G401 (cell line): ENCODE measurements at places on chromosomes 7 and 10.

DNA sequence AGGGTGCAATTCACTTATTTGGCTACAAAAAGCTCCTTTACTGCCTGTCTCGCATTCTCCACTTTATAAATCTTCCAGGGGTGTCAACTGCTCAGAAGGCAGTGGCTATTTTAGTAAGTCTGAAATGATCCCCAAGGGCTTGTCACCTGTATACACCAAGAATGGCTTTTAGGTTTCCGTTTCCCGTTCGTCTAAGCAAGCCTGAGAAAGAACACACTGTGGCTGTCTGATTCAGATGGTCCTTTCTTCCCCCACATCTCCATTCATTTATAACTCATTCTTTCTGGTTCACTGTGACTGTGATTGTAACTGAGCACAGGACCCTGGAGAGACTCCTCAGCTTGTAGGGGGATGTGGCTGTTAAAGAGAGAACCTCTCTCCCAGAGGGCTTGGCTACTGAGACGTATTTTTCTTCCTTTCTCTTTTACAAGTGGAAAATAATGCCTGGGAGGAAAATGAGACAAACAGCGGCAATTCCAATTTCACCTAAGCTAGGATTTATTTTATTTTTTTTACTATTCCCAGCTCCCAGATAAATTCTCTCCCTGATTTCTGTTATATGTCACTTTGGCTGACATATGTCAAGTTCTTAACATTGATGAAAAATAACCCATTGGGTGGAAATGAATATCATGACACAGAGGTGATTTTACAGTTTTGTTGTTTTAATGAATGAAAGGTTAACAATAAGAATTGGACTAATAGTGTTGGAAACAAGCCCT lies 129.3 kb downstream of the FAM107B start:
- no peak for DNase-seq

GRCh38 chr10:6382081-6382480 lies 179.3 kb downstream of the PFKFB3 start:
- no peak for DNase-seq

DNA sequence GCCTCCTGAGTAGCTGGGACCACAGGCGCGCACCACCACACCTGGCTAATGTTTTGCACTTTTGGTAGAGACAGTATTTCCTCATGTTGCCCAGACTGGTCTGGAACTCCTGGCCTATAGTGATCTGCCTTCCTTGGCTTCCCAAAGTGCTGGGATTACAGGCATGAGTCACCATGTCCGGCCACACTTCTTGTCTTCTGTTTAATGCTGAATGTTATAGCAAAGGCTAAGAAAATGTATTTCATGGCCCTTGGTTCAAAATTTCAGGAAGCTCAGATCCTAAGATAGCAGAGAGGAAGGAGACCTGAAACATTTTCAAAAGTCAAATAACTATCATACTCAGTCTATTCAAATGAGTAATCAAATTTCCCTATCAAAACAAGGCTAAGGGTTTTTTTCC lies 229.6 kb downstream of the BAMBI start:
- no peak for DNase-seq

GRCh38 chr10:86968271-86968993 lies at the start of gene ADIRF:
Gene ADIRF, plus strand, starts transcription at chr10:86968482. Its CDS starts 63 bp downstream, at chr10:86968545.
- DNase-seq = no peak

GRCh38 chr7:90271753-90272152 lies 26.8 kb downstream of the CFAP69 start:
- DNase-seq = no peak

- no peak for DNase-seq
These were observed 29.1 kb downstream of the FAS start for GRCh38 chr10:89019569-89020327.

GRCh38 chr7:121328508-121329190 lies at the start of gene WNT16:
Gene WNT16, plus strand, starts transcription at chr7:121329000. Its CDS starts 293 bp downstream, at chr7:121329293.
- no peak for DNase-seq

GRCh38 chr10:52348037-52348564 lies 34.0 kb downstream of the DKK1 start:
- no peak for DNase-seq

GRCh38 chr7:69775231-69775771 lies 177.0 kb downstream of the AUTS2 start:
- no peak for DNase-seq

- peak; percentile 59 for DNase-seq
These were observed 3.5 kb upstream of the CFAP58 start for GRCh38 chr10:104350127-104350635.

DNA sequence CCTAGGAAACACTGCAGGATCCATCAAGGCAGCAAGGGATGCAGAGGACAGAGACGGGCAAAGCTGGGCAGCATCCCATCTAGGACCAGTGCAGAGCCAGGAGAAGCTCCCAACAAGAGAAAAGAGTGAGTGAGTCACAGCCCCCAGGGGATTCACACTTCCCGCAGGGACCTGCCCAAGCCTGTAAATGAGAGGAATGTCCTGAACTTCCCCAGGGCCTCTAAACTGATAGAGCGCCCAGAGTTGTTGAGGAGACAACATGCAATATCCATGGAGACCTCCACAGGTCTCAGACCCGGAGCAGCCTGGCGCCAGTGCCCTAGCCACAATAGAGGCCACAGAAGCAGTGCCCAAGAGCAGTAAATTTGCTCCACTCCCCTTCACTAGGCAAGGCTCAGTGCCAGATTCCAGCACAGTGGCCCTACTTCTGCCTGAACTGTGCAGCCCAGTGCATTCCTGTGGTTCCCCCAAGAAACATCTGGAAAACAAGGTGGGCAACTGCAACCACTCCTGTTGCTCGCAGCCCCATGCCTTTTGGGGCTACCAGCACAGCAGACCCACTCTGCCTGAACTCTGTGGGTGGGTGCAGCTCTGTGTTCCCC lies 567.5 kb downstream of the POM121L12 start:
- DNase-seq = no peak

GRCh38 chr7:100061518-100062193 lies 12.1 kb downstream of the ZSCAN21 start:
- DNase-seq = no peak

GRCh38 chr7:87187120-87187519 lies 32.4 kb downstream of the TMEM243 start:
- DNase-seq = no peak

GRCh38 chr7:106041140-106041717 lies 70.9 kb downstream of the SYPL1 start:
- DNase-seq = peak; percentile 61

DNA sequence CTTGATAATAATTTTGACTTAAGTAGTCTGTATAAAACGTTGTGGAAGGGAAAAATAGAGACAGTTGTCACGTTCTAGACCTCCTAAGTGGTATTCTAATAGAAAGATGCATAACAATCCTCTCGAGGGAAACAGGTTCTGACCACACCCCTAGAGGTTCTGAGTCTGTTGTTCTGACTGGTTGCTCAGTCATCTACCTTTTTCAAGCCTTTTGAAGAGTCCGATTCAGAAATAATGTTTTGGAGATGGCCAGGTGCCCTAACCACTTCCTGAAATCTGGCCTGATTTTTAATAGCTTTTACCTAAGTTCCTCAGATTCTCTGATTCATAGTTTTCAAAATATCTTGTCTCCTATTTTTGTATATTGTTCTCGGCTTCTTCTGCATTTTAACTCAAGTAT lies 175.6 kb downstream of the HDAC9 start:
- DNase-seq = no peak

DNA sequence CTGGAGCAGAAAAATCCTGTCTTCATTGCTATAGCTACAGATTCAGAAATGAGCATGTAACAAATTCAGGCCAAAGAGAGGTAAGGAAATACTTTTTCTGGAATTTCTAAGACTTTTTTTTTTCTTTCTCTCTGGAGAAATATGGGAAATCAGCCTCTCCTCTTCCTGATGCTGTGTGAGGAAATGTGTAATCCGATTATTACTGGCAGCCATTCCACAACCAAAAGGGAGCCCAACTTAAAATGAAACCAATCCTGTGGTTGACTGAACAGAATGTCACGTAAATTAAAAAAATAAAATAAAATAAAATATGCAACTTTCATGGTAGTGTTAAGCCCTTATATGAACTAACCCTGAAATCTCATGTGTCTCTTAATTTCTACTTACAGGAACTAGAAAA lies 10.7 kb upstream of the POT1 start:
- DNase-seq = no peak

- DNase-seq = no peak
These were observed 655.1 kb downstream of the INHBA start for GRCh38 chr7:41047789-41048191.

- DNase-seq = no peak
These were observed 77.8 kb upstream of the LRRC17 start for GRCh38 chr7:102834999-102835398.

DNA sequence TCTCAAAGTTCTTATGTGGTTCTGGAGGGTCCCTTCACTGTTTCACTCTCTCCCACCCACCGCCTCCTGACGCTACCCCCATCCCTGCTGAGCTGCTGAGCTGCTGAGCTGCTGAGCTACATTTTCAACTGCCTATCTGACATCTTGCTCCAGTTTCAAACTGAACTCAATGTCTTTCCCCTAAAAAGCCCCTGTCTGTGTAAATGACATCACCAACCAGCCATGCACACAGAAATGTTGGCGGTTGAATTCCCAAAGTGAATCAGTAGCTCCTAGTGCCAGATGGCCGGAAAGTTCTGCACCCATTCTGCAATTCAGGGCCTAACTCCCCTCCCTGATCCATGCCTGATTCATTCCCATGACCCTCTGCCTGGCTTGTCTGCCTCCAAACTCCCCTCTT lies 71.2 kb downstream of the WNT2 start:
- no peak for DNase-seq

- no peak for DNase-seq
These were observed 5.1 kb downstream of the CREB5 start for GRCh38 chr7:28417321-28417940.

DNA sequence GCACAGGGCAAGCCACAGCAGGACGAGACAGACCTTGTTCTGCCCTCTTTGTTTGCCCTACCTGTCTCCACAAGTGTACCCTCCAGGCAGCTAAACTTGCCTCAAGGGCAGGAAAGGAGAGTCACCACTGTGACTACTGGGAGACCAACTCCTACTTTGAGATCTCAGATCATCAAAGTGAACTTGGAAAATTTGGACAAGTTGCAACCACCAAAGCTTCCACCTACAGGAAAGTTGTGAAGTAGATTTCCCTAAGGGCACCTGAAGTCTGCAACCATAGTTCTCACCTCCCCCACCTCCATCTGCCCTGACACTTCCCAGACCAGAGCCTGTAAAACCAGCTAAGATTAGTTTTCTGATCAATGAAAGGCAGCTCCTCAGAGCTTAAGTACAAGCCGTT lies 2.5 kb upstream of the WDR91 start:
- no peak for DNase-seq

GRCh38 chr10:26438534-26439341 lies 597 bp downstream of the APBB1IP start:
- no peak for DNase-seq

- DNase-seq = no peak
These were observed 492.4 kb upstream of the STEAP1 start for GRCh38 chr7:89661876-89662275.

DNA sequence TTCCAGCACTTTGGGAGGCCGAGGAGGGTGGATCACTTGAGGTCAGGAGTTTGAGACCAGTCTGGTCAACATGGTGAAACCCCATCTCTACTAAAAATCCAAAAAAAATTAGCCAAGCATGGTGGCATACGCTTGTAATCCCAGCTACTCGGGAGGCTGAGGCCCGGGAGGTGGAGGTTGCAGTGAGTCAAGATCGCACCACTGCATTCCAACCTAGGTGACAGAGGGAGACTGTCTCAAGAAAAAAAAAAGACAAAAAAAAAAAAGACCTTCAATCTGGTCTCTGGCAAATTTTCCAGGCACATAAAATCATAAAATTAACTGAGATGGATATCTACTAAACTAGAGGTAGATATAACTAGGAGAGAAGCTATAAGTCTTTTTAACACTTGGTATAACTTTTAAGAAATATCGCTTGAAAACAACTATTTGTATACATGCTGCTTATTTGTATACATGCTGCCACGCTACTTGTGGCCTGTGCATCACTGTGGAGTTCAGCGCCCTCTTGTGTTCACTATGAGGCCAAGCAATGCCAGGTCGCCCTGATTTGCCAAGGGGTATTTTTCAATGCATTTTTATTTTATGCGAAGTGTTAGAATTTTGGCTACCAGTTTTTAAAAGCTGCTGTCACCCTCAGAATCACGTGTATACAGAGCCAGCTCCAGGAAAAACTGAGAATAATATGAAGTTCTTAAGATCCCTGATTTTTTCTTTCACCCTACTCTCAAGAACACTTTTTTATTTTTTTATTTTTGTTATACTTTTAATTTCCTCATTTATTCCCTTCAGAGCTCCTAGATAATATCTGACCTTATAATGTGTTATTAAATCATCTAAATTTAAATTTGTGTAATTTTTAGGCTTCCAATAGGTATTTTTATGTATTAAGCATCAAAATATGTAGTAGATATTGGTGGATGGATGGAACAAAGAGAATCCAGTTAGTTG lies 26.7 kb downstream of the CYCS start:
- DNase-seq = peak; percentile 45

GRCh38 chr7:94030634-94031033 lies 26.5 kb upstream of the BET1 start:
- no peak for DNase-seq

DNA sequence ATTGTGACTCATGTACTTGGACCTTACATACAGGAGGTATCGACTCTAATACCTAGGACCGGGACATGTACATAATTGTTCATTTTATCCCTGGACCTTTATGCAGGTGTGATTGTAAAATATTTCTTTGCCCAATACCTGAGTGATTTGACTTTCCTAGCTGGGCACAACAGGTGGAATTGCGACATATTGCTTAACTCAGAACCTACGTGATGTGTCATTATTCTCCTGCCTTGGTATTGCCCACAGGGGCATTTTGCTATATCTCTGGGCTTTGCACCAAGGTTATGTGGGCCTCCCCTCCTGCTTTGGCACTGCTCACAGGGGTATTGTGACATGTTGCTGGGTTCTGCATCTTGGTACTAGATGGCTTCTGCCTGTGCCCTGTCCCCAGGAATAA lies 23.9 kb upstream of the ZNF107 start:
- DNase-seq = no peak

DNA sequence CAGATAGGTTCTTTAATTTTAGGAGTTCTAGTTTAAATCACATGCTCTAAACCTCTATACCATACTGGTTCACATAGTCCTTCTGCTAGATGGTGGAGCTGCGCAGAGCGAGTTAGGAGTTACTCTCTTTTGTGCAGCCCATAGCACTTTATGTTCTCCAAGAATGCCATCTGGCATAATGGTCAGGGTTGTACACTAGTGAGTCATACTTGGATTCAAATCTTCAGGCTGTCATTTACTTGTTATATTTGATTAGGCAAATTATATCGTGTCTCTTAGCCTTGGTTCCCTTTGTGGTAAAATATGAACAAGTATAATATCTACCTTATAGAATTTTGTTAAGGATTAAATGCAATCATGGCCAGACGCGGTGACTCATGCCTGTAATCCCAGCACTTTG lies 1078.3 kb downstream of the NRG3 start:
- DNase-seq = no peak
